Endodermal cell (in vitro differentiated cells): ENCODE measurements at places on chromosomes 16 and 17. TPM values are rescaled to one million over a fixed set of nuclear protein-coding genes. Genes with fewer than 3 reads are reported as not detected.

- no peak overlapping the region for H3K27ac ChIP-seq
- peaks cover 23% of the 10 kb centered on the region for H3K4me1 ChIP-seq
- peak overlapping the region; percentile 49 for H3K4me3 ChIP-seq
- peak; percentile 95 for DNase-seq
Observed at GRCh38 chr17:45143767-45144198, 4.5 kb upstream of the HEXIM1 start.

DNA sequence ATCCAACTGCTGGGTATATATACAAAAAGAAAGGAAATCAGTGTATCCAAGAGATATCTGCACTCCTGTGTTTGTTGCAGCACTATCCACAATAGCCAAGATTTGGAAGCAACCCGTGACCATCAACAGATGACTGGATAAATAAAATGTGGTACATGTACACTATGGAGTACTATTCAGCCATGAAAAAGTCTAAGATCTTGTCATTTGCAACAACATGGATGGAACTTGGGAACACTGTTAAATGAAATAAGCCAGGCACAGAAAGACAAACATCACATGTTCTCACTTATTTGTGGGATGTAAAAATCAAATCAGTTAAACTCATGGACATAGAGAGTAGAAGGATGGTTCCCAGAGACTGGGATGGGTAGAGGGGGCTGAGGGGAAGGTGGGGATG, 620.7 kb downstream of the RBFOX1 start:
- no peak overlapping the region for H3K27ac ChIP-seq
- H3K36me3 ChIP-seq = no peaks in the 10 kb centered on the region
- H3K4me3 ChIP-seq = no peak overlapping the region
- H3K27me3 ChIP-seq = peaks cover 4% of the 10 kb centered on the region
- no peak for DNase-seq

DNA sequence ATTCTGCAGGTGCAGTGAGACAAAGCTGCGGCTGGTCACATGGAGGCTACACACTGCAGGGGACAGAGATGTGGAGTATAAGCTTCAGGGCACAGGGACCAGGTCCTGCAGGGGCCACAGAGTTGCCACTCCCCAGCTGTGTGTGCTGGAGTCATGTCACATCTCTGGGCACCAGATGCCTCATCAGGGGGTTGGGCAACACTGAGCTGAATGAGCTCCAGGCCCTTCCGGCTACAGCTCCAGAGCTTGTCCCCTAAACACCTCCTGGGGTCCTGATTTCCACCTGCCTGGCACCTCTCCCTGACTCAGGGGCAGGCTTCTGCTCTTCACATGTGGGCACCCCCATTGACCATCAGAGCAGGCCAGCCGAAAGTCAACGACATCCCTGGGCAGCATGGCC, 32.5 kb downstream of the SPHK1 start:
- H3K36me3 ChIP-seq = peaks cover 10% of the 10 kb centered on the region
- H3K4me1 ChIP-seq = peaks cover 5% of the 10 kb centered on the region
- H3K4me3 ChIP-seq = no peak overlapping the region

DNA sequence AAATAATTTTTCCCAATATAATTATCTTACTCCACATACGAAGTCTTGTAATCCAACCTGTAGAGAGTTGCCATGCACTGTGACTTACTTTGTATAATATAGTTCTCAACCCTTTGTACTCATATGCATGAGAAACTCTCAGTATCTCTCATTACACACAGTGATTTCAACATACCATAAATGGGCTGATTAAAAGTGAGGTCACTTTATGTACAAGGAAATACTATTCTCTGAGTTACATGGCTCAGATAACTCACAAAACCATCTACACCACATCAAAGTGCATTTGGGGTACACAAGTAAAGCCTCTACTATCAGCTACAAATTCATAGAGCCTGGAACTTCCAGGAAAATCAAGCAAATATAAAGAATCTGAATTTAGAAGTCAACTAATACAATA, 27.9 kb downstream of the SLFN12 start:
- H3K36me3 ChIP-seq = no peaks in the 10 kb centered on the region
- H3K4me1 ChIP-seq = no peaks in the 10 kb centered on the region
- H3K27ac ChIP-seq = no peak overlapping the region
- no peak overlapping the region for H3K4me3 ChIP-seq
- DNase-seq = no peak

DNA sequence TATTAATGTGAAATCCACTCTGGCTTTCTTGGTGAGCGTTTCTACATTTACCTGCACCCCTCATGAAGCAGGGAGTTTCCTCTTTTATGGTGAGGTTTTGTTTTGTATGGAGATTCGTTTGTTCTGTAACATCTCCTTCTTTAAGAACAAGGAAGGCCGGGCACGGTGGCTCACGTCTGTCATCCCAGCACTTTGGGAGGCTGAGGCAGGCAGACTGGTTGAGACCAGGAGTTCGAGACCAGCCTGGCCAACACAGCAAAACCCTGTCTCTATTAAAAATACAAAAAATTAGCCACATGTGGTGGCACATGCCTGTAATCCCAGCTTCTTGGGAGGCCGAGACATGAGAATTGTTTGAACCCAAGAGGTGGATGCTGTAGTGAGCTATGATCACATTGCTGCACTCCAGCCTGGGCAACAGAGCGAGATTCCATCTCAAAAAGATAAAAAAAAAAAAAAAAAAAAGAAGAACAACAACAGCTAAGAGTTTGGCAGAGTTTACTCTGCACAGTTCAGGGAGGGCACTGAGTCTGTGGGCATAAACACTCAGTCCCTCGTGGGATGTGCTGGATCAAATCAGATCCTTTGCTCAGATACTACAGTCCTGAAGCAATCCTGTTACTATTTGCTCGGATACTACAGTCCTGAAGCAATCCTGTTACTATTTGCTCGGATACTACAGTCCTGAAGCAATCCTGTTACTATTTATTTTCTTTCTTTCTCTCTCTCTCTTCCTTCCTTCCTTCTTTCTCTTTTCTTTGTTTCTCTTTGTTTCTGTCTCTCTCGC, 28.9 kb downstream of the ADCY9 start:
- no peak overlapping the region for H3K4me3 ChIP-seq
- no peak for DNase-seq
- no peaks in the 10 kb centered on the region for H3K27me3 ChIP-seq
- H3K27ac ChIP-seq = no peak overlapping the region
- H3K36me3 ChIP-seq = no peaks in the 10 kb centered on the region
- H3K4me1 ChIP-seq = no peaks in the 10 kb centered on the region

Gene DHRS7C
- total RNA-seq = not detected in 2 replicates

- H3K27me3 ChIP-seq = no peaks in the 10 kb centered on the region
- DNase-seq = no peak
- H3K36me3 ChIP-seq = peaks cover 87% of the 10 kb centered on the region
- H3K4me3 ChIP-seq = no peak overlapping the region
- no peak overlapping the region for H3K27ac ChIP-seq
Observed at GRCh38 chr17:73205459-73205961, 12.7 kb downstream of the COG1 start.

DNA sequence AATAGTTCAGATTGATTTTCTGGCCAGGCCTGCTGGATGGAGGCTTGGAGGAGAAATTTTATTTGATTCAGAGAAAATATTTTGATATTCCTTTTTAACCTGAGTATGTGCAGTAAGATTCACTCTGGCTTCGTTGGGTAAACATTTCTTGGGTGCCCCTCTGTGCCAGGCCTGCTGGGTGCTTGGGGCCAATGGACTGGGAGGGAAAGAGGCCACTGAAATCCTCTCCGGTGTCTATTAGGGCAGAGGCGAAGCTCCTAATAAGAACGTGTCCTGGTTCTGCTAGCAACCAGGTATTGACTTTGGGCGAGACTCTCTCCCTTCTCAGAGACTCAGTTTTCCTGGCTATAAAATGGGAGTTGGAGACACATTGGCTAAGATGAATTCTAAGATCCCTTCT, 122.5 kb downstream of the CYLD start:
- H3K27me3 ChIP-seq = no peaks in the 10 kb centered on the region
- H3K4me1 ChIP-seq = no peaks in the 10 kb centered on the region
- no peak overlapping the region for H3K4me3 ChIP-seq
- DNase-seq = no peak
- no peak overlapping the region for H3K27ac ChIP-seq

- no peak overlapping the region for H3K27ac ChIP-seq
- H3K4me3 ChIP-seq = no peak overlapping the region
- no peaks in the 10 kb centered on the region for H3K36me3 ChIP-seq
- DNase-seq = no peak
Observed at GRCh38 chr17:205817-206216, 24.4 kb upstream of the DOC2B start.

Gene TBC1D26
- total RNA-seq = 4.6 to 7.5 TPM (median 5.3 TPM) in 3 replicates

Gene ST6GALNAC1
- 0.25 TPM in 1 of 2 replicates, not detected in the other for total RNA-seq

Gene POLG2
- 27.1 and 28.0 TPM in 2 replicates for total RNA-seq

DNA sequence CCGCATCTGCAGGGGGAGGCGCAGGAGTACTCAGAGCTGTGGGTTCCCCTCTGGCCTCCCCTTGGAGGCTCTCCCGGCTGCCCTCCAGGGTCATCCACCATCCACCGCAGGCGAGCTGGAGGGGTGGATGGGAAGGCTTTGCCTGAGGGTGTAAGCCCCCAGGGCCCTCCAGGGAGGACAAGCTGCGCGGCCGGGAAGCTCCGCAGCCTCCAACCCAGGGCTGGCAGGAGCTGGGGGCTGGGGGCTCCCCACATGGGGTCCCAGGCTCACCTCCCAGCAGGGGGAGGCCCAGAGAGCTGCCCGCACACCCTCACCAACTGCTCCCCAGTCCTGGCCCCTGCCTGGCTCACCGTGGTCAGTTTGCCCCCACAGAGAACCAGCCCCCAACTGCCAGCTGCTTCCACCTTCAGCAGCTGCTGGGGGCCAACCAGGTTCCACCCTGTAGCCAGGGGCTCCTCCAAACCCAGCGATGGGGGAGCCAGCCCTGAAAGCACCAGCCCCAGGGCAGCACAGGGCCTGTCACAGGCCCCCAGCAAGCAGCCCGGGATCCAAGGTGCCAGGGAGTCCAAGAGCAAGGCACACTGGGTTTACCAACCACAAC, 19.8 kb upstream of the CHMP6 start:
- no peaks in the 10 kb centered on the region for H3K36me3 ChIP-seq
- no peaks in the 10 kb centered on the region for H3K27me3 ChIP-seq
- no peak for DNase-seq
- no peak overlapping the region for H3K4me3 ChIP-seq
- no peaks in the 10 kb centered on the region for H3K4me1 ChIP-seq

- peak; percentile 59 for DNase-seq
- H3K27me3 ChIP-seq = no peaks in the 10 kb centered on the region
- H3K4me1 ChIP-seq = peaks cover 4% of the 10 kb centered on the region
- H3K36me3 ChIP-seq = no peaks in the 10 kb centered on the region
- peak overlapping the region; percentile 29 for H3K4me3 ChIP-seq
Observed at GRCh38 chr16:49875806-49876715, 20.1 kb upstream of the ZNF423 start.

DNA sequence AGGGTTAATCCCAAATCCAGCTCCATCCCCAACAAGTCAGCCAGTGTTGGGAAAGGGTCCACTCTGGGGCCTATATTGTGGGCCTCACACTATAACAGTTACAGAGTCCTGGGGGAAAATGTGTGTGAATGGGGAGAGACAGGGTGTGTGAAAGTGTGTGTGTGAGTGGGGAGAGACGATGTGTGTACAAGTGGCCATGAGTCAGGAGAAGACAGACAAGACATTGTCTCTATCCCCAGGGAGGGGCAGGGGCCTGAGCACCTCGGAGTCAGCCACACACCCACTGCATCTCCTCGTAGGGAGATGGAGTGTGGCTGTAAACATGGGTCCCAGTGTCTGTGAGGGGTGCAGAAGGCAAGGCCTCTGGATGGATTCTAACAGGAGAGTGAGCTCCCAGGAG, 2.9 kb downstream of the CRHR1 start:
- H3K27me3 ChIP-seq = peaks cover 87% of the 10 kb centered on the region
- H3K36me3 ChIP-seq = no peaks in the 10 kb centered on the region
- H3K4me1 ChIP-seq = no peaks in the 10 kb centered on the region
- no peak for DNase-seq
- no peak overlapping the region for H3K4me3 ChIP-seq

DNA sequence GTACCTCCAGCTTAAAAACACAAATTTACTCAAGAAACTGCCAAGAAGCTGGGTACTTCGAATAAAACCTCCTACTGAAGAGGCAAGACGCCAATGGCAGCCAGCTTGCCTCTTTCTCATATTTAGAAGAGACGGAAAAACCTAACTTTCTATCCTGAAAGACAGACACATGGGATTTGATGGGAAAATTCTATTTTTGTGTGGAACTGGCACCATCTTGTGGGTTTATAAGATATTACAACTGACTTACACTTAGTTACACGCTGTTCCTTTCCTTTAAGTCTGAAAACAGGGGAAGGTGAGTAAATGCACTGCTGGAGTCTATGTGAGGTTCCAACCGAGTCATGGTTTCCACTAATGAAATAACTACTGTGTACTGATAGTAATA, 10.3 kb downstream of the ZNF18 start:
- H3K36me3 ChIP-seq = peaks cover 60% of the 10 kb centered on the region
- H3K27ac ChIP-seq = no peak overlapping the region
- DNase-seq = no peak
- peaks cover 8% of the 10 kb centered on the region for H3K4me1 ChIP-seq
